ENCODE measurements at places on chromosomes 6 and 20. TPM values are rescaled to one million over a fixed set of nuclear protein-coding genes. Genes with fewer than 3 reads are reported as not detected.

DNA sequence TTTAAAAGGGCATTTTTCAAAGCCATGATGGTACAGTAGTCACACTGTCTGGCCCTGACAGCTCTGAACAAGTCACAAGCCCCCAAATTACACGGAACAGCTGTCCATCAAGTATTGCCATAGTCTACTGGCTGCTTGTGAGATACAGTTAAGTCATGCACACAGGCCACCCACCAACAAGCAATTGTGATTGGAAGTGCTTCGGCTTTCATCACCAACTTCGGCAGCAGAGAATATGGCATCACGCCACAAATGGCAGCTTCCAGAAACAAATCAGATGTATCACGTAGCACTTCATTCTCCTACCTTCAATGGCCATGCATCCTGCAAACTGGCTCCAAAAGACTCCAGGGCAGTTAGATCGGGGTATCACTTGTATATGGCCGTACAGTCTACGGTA is 160.5 kb downstream of the PTPRT start:
- peaks cover 2% of the 10 kb centered on the region for H3K27me3 ChIP-seq
- H3K4me3 ChIP-seq, result no peak overlapping the region
- no peaks in the 10 kb centered on the region for H3K36me3 ChIP-seq

DNA sequence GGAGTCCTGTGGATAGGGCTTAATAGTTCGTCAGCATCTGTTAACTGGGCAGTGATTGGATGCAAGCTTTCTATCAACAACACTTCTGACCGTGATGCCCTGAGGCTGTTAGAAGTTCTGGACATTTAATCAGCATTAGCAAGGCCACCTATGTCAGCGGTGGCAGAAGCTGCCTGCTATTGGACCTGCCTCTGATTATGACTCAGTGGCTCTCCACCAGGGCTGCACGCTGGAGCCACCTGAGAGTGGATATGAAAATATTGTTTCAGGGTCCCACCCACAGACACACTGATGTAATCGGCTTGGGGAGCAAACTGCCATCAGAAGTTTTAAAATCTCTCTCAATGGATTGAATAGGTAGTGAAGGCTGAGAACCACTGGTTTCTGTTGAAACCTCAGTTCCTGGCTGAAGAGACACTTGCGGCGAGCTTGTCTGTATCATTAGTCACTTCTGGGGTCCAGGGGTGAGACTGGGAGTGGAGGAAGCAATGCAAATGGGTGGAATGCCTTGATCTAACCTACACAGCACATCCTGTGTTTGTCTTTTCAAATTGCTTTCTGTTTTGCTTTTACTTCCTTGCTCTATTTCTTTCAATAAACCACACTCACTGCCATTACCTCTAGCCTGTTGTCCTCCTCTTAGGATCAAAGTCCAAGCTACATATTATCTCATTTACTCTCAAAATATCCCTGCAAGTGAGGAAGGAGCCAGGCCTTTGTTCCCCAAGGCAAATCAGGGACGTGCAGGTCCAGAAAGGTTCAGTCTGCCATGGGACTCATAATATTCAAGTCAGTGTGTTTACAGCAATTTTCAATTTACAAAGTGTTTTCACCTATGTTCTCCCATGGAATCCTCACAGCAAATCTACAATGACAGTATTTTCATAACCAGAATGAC is 4.2 kb downstream of the CLIC5 start:
- peaks cover 2% of the 10 kb centered on the region for H3K36me3 ChIP-seq
- peaks cover 40% of the 10 kb centered on the region for H3K4me1 ChIP-seq
- peaks cover 6% of the 10 kb centered on the region for H3K27me3 ChIP-seq
- no peak overlapping the region for H3K4me3 ChIP-seq

DNA sequence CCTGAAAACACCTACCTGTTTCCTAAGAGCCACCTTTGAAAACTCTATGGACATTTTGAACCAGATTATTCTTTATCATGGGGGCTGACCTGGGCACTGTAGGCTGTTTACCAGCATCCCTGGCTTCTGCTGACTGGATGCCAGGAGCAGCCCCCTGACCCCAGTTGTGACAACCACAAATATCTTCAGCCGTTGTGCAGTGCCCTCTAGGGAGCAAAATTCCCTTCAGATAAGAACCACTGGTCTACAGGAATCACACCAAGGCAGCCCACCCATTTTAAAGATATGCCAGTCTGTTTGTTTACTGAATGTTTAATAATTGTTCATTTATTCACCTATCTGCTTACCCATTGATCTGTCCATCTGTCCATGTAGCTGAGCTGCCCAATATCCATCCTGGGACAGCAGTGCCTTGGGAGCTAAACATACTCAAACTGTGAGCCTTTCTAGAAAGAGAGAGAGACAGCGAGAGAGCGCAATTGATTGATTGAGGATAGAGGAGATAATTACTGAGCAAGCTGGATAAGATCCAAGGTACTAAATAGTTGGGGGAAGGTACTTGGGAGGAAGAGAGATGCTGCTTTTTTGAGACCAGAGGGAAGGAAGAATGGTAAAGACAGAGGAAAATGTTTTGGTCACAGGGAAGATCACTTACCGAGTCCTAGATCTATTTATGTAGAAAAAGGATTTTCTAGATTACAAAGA is 276.8 kb downstream of the NRN1 start:
- no peaks in the 10 kb centered on the region for H3K36me3 ChIP-seq
- DNase-seq, result no peak
- H3K4me3 ChIP-seq, result no peak overlapping the region
- H3K27ac ChIP-seq, result no peak overlapping the region
- H3K4me1 ChIP-seq, result peaks cover 24% of the 10 kb centered on the region
- peaks cover 4% of the 10 kb centered on the region for H3K27me3 ChIP-seq

DNA sequence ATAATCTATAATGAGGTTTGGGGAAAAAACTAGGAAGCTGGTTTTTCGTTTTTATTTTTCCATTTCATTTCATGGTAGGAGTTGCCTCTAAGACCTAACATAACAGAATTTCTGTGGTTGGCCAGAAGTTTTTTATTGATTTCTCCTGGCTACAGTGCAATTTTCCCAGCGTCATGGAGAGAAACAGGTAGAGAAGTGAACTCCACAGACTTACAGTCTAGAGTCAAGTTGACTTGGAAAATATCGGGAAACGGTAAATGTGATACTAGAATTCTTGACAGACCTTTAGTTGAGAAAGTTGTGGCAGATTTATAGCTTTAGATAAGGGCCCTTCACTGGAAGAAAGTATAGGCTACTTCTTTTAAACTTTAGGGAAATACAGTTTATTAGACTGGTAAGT is 238.3 kb downstream of the DOK5 start:
- H3K27me3 ChIP-seq, result no peaks in the 10 kb centered on the region
- DNase-seq, result no peak
- no peaks in the 10 kb centered on the region for H3K4me1 ChIP-seq
- no peak overlapping the region for H3K27ac ChIP-seq
- H3K36me3 ChIP-seq, result no peaks in the 10 kb centered on the region

GRCh38 chr6:40350747-40351217 is 236.4 kb downstream of the LRFN2 start:
- no peak overlapping the region for H3K27ac ChIP-seq
- no peaks in the 10 kb centered on the region for H3K36me3 ChIP-seq
- peaks cover 1% of the 10 kb centered on the region for H3K27me3 ChIP-seq
- H3K4me3 ChIP-seq, result no peak overlapping the region

- no peak for DNase-seq
- H3K4me1 ChIP-seq, result peaks cover 10% of the 10 kb centered on the region
- no peaks in the 10 kb centered on the region for H3K27me3 ChIP-seq
- no peak overlapping the region for H3K4me3 ChIP-seq
- no peaks in the 10 kb centered on the region for H3K36me3 ChIP-seq
- peak overlapping the region; percentile 52 for H3K27ac ChIP-seq
Observed at GRCh38 chr6:37047689-37048402, 42.4 kb downstream of the FGD2 start.

GRCh38 chr6:11542863-11543262 is 5.3 kb downstream of the TMEM170B start:
- H3K27me3 ChIP-seq, result peaks cover 5% of the 10 kb centered on the region
- H3K36me3 ChIP-seq, result peaks cover 6% of the 10 kb centered on the region
- H3K27ac ChIP-seq, result no peak overlapping the region
- H3K4me1 ChIP-seq, result peaks cover 3% of the 10 kb centered on the region
- no peak overlapping the region for H3K4me3 ChIP-seq

- peak overlapping the region; percentile 12 for H3K4me3 ChIP-seq
- H3K4me1 ChIP-seq, result peaks cover 30% of the 10 kb centered on the region
- DNase-seq, result no peak
Observed at GRCh38 chr6:3911614-3912336, 62.6 kb downstream of the FAM50B start.

GRCh38 chr20:51413857-51414256 is 128.7 kb downstream of the NFATC2 start:
- peaks cover 31% of the 10 kb centered on the region for H3K4me1 ChIP-seq
- no peaks in the 10 kb centered on the region for H3K27me3 ChIP-seq
- H3K36me3 ChIP-seq, result no peaks in the 10 kb centered on the region

DNA sequence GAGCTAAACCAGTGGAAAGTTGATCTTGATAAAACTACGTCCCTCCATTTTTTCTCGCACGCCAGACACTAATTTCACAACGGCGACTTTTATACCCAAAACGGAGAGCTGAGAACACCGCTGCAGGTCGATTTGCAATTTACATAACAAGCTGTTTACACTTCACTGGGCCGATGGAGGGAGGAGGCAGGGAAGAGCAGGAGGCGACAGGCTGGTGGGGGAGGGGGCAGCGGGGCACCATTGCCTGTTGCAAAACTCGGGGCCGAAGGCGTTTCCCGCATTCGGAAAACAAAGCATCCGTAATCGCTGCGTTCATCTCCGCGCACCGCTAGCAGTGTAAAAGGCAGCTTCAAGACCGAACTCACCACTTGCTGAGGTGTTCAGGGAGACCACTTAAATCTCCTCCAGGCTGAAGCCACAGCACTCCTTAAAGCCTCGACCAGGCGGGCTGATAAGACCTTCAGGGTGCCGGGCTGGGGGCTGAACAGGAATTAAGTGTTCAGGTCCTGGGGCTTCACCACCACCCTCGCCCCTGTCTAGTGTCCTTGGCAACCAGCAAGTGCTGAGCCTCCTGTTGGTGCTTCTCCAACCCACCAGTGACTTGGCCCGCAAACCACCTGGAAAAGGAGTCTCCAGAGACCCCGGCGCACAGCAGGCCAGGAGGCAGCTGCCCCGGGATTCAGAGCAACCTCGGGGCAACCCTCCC is 2.0 kb upstream of the FOXC1 start:
- peaks cover 28% of the 10 kb centered on the region for H3K27me3 ChIP-seq
- peak overlapping the region; percentile 77 for H3K27ac ChIP-seq
- peak overlapping the region; percentile 92 for H3K4me3 ChIP-seq
- peaks cover 39% of the 10 kb centered on the region for H3K4me1 ChIP-seq
- DNase-seq, result peak; percentile 53
- H3K36me3 ChIP-seq, result peaks cover 13% of the 10 kb centered on the region

DNA sequence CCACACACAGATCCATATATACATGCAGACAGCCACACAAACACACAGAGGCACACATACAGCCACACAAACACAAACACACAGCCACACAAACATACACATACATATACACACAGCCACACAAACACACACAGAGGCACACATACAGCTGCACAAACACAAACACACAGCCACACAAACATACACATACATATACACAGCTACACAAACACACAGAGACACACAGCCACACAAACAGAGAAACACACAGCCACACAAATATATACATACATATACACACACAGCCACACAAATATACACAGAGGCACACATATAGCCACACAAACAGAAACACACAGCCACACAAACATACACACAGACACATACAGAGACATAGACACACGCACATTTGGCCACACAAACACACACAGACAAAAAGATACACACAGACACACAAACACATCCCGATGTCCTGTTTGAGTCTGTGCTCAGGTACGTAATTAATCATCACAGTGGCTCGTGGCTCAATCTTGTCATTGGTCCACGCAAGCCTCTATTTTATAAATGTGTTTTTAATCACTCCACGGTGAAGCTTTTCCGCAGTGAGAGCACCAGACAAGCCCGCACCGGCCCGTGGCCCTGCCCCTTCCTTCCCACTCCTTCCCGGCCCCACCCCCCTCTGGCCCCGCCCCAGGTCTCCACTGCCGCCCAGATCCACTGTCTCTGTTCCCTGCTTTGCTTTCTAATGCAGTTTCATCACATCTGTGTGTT is 135.3 kb downstream of the CDH4 start:
- DNase-seq, result peak; percentile 37
- H3K27me3 ChIP-seq, result peaks cover 5% of the 10 kb centered on the region
- H3K36me3 ChIP-seq, result no peaks in the 10 kb centered on the region

DNA sequence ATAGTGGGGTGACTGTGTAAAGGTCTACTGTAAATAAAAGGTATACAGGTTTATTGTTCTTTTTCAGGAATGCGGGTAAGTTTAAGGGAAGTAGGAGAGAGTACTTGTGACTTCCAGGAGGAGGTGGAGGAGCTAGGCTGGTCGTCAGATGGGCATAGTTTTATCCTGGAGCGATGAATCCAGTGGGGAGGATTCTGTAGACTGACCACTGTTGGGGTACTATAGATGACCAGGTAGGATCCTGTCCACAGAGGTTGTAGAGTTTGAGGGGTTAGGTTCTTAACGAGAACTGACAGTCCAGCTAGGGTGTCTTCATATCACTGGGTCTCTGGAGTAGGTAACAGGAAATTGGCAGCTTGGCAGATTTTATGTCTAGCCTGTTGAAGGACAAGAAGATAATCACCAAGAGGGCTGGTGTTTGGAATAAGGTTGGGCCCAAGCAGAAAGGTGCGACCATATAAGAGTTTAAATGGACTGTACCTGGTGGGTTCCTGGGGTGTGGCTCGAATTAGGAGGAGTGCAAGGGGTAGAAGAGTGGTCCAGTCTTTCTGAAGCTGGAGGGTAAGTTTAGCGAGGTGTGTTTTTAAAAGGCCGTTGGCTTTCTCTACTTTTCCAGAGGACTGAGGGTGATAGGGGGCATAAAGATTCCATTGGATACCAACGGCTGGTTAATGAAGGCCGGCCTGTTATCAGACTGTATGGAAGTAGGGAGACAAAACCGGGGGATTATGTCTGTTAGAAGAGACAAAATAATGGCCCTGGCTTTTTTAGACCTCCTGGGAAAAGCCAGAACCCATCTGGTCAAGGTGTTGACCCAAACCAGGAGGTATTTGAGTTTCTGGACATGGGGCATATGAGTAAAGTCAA is 751.3 kb upstream of the ADGRB3 start:
- H3K27ac ChIP-seq, result no peak overlapping the region
- DNase-seq, result no peak
- H3K4me3 ChIP-seq, result no peak overlapping the region
- H3K4me1 ChIP-seq, result no peaks in the 10 kb centered on the region
- H3K27me3 ChIP-seq, result no peaks in the 10 kb centered on the region

DNA sequence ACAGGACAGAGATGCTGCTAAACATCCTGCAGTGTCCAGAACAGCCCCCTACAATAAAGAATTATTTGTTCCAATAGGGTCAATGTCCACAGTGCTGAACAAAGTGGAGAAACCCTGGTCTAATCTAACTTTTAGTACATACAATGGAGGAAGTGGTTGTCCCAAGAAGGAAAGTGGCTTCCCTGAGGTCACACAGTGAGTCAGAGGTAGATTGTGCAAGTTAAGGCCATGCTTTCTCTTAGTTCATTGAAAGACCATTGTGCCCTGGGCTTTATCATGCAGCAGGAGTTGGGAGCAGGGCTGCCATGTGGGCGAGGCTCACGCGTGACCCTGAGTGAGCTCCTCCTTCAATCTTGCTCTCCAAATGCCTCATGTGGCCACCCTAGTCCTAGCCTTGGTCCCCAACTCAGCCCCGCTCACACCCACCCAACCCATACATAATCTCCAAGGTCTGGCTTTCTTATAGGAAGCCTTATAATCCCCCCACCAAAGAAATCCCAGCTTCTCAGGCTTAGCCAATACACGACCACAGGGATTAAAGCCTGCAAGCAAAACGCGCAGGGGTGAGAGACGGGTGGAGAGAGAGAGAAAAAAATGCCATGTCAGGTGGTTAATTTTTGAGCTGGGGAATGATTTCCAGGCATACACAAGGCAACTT is 19.9 kb downstream of the SLC13A3 start:
- H3K27me3 ChIP-seq, result peaks cover 2% of the 10 kb centered on the region
- DNase-seq, result no peak
- no peaks in the 10 kb centered on the region for H3K36me3 ChIP-seq
- H3K4me3 ChIP-seq, result no peak overlapping the region
- H3K27ac ChIP-seq, result no peak overlapping the region

Gene SLC35D3
- total RNA-seq, result not detected

Gene MOG
- not detected for total RNA-seq

Gene COMMD7
- total RNA-seq, result 73.7 TPM

Measured in endothelial cell (in vitro differentiated cells).